Vagina (tissue), 2 donors: ENCODE measurements at places on chromosomes 5 and 9.

- no peak for DNase-seq
These were observed 694.1 kb upstream of the C9orf72 start for GRCh38 chr9:28267351-28267750.

- no peak for DNase-seq
These were observed 200.5 kb downstream of the EFNA5 start for GRCh38 chr5:107470295-107470582.

- no peak for DNase-seq
These were observed 42.8 kb downstream of the CAMSAP1 start for GRCh38 chr9:135864447-135865049.

GRCh38 chr5:109769597-109770291 lies 80.0 kb downstream of the MAN2A1 start:
- DNase-seq = no peak

- DNase-seq = no peak
These were observed 43.1 kb downstream of the BOD1 start for GRCh38 chr5:173573126-173573960.

GRCh38 chr9:83132768-83133167 lies 69.8 kb upstream of the RASEF start:
- no peak for DNase-seq

- DNase-seq = no peak
These were observed 12.9 kb upstream of the RHOBTB3 start for GRCh38 chr5:95718203-95718602.

- DNase-seq = no peak
These were observed 104.1 kb downstream of the STRBP start for GRCh38 chr9:123164285-123164684.

DNA sequence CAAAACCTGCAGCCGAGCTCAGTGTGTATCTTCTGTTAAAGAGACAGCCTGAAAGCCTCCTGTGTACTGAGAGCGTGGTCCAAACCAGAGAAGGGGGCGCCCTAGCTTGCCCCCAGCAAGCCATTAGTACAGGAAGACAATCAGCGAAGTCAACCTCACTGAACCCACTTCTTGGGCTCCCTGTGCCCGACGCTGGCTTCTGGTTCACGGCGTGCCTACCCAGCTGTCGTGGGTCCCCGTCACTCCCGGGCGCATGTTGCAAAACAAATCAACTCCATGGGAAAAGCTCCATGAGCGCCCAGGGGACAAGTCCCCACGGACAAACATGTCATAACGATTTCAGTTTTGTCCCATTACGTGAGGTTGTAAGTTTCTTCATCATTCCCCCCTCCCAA lies 326.9 kb downstream of the SH3GL2 start:
- no peak for DNase-seq

DNA sequence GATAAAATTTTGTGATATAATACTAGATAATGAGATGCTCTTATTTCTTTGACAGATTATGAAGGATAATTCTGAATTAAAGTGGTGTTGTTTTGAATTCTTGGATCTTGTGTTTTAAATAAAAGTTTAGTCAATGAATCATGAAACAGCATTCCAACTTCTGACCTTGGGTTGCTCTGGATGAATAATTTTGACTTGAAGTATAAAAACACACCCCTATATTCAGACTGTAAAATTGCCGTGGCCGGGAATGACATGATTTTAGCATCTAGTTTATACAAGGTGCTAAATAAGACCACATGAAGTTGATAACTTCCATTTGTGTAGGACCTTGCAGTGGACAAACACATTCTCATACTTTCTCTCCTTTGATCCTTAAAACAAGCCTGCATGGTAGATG lies 67.2 kb upstream of the DAP start:
- DNase-seq = no peak

GRCh38 chr5:171308453-171309275 lies at the start of gene TLX3:
Gene TLX3 (plus strand): TSS chr5:171309248. CDS start chr5:171309366, 118 bp downstream.
- DNase-seq = no peak

DNA sequence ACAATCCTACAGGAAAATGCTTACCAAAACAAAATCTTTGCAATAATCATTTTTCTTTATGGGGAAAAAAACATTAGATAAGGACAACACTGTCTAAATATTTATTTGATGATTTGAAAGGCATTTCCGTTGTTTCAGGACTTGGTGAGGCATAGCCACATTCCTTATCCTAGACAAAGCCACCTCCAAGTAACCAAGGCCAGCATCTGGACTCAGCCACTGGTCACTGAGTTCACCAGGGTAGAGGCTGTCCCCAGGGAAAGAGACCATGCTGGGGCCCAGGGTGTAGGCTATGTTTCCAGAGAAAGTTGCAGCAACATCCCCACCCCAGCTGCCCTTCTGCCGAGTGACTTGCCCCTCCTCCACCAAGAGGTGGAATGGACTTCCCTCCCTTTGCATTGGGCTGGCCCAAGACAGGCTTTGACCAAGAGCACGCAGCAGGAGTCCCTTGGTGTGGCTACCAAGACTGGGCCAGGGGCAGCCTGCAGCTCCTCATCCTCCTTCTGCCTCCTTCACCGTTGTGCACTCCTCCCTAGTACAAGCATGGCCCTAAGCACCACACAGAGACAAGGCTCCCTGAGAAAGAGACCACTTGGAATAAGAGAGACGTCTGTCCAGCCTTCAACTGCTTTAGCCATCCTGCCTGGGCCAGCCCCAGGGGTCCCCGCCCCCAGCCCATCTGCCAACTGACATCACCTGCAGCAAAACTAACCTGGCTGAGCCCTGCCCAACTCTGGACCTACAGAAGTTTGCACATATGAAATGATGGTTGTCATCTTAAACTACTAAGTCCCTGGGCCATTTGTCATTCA lies 68.1 kb upstream of the SPIN1 start:
- no peak for DNase-seq

- DNase-seq = peak; percentile 96
These were observed 6.3 kb upstream of the IRF1 start for GRCh38 chr5:132496631-132497487.

DNA sequence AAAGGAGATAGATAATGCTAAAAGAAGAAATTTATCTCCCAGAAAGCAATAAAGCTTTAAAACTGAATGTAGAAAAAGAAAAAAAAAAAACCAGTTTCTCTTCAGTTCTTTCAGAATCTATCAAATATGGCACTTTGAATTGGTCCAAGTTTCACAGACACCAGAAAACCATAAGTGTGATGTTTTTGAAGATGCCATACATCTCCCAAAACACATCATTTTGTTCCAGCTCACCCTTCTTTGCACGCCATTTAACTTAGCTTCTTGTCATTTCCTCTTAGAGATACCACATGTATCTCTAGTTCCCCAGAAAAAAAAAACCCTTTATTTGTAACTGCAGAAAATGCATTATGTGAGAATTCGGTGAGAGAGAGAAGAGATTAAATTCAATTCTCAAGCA lies 46.1 kb upstream of the MAMDC2 start:
- DNase-seq = no peak

DNA sequence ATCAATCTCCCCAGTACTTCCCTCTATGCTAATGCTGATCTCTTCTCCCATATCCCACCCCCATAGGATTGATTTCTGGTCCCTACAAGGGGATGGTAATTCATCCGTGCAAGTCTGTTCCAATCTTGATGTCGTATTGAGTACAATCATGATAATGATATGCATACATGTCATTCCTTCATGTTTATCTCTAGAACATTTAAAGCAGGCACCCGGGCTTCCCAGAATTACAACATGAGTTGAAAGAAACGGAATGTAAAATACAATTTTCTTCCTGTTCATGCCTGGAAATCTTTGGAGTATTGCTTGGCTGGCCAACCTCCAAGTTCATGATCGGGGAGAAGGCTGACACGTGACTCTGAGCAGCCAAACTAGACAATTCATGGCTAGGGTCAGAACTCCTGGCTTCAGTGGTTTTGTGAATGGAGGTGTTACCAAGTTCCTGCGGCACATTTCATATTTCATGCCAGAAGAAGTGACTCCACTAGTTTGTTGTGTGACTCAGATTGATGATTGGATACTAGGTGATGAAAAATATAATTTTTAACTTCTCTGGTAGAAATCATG lies 66.6 kb downstream of the C9orf152 start:
- no peak for DNase-seq

DNA sequence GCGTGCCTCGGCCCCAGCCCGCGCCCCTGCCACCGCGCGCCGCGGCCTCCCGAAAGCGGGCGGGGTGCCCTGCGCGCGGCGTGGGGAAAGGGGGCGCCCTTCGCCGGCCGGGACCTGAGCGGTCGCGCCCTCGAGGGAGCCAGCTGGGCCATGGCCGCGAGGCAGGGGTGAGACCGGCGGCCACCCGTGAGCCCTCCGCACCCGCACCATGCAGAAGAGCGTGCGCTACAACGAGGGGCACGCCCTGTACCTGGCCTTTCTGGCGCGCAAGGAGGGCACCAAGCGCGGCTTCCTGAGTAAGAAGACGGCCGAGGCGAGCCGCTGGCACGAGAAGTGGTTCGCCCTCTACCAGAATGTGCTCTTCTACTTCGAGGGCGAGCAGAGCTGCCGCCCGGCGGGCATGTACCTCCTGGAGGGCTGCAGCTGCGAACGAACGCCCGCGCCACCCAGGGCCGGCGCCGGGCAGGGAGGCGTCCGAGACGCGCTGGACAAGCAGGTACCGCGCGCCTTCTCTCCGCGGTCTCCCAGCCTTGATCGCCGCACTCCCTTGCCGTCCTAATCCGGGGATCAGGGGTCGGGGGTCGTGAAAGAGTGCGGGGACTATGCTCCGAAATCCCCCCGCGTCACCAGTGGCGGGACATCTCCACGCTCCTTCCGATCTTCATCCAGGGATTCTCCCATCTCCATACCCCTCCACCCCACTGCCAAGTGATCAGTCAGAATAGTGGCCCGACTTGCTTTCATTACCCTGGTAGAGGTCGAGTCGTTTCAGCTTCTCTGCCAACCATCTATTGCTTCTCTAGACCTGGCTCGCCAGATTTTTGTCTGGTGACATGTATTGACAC lies 590 bp downstream of the RASGRF2 start:
- no peak for DNase-seq

DNA sequence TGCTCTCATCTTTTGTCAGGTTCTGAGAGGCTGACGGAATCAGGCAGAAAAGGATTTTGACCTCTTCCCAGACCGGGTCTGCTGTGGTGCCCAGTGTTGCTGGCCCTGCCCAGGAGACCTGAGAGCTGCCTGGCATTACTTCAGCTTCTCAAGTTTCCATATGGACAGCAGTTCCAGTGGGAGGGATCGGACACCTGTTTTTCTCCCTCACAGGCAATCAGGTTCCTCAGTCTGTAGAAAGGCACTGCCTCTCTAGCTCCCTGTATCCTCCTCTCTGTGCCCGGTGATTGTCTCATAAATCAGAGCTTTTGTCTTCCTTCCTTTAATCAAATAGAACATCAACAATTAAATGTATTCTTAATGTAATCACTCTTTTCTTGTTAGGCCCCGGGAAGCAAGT lies 198.7 kb downstream of the SEMA6A start:
- DNase-seq = no peak

GRCh38 chr9:32500768-32501167 lies 25.2 kb downstream of the RIGI start:
- DNase-seq = no peak

GRCh38 chr9:31255211-31255610 lies 1129.2 kb upstream of the ACO1 start:
- no peak for DNase-seq

- DNase-seq = no peak
These were observed 562.3 kb downstream of the KIF4B start for GRCh38 chr5:155575861-155576260.

GRCh38 chr9:127194881-127195713 lies 69.5 kb upstream of the GARNL3 start:
- no peak for DNase-seq

- no peak for DNase-seq
These were observed 725.3 kb upstream of the SEMA6A start for GRCh38 chr5:117299936-117300328.

DNA sequence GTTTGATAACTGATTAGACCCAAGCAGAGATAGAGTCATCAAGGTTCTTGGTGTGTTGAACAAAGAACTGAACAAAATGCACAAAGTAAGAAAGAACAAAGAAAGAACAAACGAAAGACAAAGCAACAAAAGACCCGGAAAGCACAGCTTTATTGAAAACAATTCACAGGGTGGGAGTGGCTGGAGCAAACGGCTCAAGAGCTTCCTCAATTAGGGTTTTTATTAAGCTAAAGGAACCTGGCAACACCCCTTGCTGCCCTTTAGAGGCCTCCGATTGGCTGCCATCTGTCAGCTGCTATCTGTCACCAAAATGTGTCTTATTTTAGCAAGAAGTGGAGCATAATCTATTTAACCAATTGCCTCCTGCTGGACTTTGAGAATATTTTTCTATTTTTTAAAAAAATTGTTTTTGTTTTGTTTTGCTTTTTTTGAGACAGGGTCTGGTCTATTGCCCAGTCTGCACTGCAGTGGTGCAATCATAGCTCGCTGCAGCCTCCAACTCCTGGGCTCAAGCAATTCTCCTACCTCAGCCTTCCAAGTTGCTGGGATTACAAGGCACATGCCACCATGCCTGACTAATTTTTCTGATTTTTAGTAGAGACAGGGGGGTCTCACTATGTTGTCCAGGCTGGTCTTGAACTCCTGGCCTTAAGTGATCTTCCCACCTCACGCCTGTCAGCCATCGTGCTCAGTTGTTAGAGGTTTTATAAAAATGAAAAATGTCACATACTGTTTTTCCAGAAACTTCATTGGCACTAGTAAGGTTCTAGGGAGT lies 7.7 kb upstream of the ABO start:
- no peak for DNase-seq

DNA sequence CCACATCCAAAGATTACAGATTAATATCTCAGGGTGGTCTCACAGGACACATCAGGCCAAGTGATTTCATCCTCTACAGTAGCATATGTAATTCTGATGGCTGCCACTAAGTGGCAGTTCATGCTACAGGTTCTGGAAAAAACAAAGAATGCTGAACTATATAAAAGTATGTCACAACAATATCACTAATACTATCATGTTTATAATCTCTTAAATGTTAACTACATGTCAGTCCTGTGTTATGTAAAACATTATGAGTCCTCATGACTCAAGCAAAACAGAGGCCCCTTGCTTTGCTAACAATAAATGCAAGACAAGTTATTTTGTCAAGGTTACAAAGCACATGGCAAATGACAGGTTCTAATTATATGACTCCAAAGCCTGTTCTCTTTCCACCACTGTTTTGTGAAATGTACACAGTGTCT lies 233.2 kb downstream of the FBXL17 start:
- no peak for DNase-seq

DNA sequence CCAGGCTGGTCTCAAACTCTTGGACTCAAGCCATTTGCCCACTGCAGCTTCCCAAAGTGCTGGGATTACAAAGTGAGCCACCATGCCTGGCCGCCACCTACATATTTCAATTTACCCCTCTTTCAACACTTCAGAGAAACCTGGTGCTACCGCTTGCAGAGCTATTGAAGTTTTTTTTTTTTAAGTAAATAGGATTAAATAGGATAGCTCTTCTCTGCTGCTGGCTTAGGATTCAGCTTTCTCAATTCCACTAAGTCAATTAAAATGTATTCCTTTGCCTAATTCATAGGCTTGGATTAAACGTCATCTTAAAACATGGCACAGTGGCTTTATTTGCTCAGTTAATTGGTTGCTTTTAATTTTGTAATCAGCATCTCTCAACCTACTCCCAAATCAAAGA lies 41.0 kb downstream of the KIAA1191 start:
- DNase-seq = no peak

GRCh38 chr5:3059488-3059887 lies 308.0 kb upstream of the IRX2 start:
- no peak for DNase-seq
